ENCODE measurements at places on chromosomes 4 and X.

DNA sequence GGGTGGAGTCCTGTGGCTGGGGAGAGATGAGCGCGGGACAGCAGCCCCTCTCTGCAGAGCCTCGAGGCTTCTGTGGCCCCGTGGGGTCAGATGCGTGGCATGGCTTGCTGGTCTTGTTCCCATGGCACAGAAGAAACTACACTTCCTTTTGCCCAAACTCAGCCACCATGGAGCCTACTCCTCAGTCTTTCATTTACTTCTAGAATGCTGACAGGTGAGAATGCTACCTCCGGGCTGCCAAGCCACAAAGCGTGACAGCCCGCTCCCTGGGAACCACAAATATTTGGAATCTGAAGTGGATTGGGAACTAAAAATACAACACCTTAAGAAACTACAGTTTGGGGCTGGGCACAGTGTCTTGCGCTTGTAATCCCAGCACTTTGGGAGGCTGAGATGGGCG is 98.0 kb downstream of the TRAPPC11 start:
- DNase-seq = no peak

- DNase-seq = no peak
Observed at GRCh38 chr4:67678612-67679011, 22.3 kb downstream of the UBA6 start.

- peak; percentile 94 for DNase-seq
Observed at GRCh38 chr4:7892212-7893019, 47.2 kb downstream of the AFAP1 start.

GRCh38 chr4:92184566-92184965 is 119.2 kb upstream of the GRID2 start:
- DNase-seq = no peak

DNA sequence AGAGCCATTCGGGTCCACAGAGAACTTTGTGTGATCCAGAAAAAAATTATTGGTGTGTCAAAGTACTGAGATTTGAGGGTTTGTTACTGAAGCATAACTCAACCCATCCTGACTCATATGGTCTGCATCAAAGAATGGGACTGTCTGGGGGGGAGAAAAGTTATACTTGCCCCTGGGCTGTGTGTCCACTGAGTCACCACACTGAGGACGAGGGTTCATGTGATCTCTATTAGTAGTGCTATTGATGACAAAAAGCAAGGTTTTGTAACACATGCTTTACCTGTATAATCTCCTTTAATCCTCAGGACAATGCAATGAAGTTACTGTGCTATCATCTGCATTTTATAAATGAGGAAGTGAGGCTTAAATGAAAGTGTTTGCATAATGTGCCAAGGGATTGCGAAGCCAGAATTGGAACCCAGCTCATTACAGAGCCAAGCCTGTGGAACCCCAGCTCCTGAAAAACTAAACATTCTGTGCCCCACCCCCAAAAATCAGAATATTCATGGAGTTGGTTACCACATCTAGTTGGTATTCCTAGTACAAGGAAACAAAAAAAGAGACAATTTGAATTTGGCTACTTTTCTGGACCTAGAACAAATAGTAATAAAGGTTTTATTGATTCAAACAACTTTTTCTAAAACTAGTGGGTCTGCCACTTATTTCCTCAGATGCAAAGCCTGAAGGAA is 31.2 kb downstream of the CCDC149 start:
- DNase-seq = no peak

GRCh38 chr4:128468123-128468989 is 180.7 kb upstream of the PGRMC2 start:
- DNase-seq = no peak

DNA sequence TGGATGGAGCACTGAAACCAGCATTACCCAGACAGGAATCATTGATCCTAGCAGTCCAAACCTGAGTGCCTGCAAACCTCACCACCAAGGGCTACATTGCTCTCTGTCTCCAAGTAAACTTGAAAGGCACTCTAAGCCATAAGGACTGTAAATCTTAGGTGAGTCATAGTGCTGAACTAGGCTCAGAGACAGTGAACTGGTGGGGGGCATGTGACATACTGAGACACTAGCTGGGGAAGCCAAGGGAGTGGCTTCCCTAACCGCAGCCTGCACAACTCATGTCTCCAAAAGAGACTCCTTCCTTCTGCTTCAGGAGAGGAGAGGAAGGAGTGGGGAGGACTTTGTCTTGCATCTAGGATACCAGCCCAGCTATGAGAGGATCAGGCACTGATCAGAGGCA is 235.5 kb upstream of the ACTRT1 start:
- DNase-seq = no peak

GRCh38 chrX:18548996-18549395 is 122.9 kb downstream of the RS1 start:
- no peak for DNase-seq

- DNase-seq = no peak
Observed at GRCh38 chr4:87044511-87045233, 109.9 kb downstream of the AFF1 start.

- DNase-seq = no peak
Observed at GRCh38 chr4:184953971-184954370, 64.3 kb upstream of the HELT start.

GRCh38 chr4:152464030-152464823 is 71.7 kb downstream of the FBXW7 start:
- no peak for DNase-seq

DNA sequence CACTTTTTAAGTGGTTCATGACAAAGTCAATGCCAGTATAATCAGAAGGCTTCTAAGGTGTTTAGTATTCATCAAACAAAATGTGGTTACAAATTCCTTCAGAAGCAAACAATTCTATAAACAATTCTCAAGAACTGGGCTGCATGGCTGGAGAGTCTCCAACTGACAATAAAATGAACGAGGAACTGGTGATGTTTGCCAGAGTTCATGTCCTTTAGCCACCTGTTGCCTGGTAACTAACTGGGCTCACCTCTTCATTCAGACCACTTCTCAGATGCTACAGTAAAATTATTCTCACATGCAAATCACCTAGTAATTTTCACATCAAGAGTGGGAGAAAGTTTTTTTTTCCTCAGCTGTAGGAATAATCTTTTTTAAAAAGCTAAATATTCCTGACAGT is 53.3 kb downstream of the CAMK2D start:
- DNase-seq = no peak

DNA sequence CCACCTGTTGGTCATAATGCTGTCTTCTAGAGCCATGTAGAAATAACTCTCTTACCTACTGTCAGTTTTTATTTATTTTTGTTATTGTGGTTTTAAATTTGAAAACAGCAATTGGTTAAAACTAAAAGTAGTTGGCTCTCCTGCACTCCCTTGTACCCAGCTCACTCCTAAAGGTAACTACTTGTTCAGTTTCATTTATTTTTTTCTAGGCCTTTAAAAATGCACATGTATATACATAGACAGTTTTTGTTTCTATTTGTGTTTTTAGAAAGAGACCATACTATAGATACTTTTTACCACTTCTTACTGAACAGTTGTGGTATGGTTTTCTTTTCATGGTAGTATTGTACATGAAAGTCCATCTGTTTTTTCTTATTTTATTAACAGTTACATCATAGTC is 16.8 kb downstream of the SMAD1 start:
- DNase-seq = no peak

- no peak for DNase-seq
Observed at GRCh38 chrX:10208281-10208856, 51.6 kb downstream of the CLCN4 start.

DNA sequence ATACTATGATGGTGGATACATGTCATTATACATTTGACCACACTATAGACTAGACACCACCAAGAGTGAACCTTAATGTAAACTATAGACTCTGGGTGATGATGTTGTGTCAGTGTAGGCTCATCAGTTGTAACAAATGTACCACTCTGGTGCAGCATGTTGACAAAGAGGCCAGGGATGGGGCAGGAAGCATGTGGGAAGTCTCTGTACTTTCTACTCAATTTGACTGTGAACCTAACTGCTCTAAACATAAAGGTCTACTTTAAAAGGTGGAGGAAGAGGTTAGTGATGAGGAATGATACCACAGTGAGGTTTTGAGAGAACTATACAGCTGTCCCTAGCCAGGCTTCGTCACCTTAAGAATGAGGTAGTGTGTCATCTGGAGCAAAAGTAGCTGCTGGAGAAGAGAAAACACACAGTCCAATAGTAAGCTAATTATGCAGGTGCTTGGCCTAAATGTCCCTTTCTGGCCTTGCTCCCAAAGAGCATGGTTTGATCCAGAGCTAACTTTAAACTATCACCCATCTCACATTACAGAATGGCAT is 38.4 kb downstream of the GRSF1 start:
- no peak for DNase-seq

DNA sequence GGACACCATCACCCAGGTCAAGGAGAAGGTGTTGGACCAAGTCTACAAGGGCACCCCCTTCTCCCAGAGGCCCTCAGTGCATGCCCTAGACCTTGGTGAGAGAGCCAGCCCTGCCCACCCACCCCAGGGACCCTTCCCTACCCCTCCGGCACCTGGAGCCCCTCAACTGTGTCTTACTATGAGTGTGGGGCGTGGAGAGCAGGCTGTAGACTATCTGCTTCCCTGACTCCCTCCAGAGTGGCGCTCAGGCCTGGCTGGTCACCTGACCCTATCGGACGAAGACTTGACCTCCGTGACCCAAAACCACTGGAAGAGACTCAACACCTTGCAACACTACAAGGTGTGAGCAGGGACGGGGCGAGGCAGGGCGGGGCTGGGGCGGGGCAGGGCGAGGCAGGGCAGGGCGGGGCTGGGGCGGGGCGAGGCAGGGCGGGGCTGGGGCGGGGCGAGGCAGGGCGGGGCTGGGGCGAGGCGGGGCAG is 4.7 kb upstream of the SRPK3 start:
- DNase-seq = no peak

GRCh38 chr4:6706173-6706572 is 3.5 kb downstream of the MRFAP1L1 start:
- DNase-seq = no peak
